ENCODE measurements at places on chromosomes 3 and 15.

DNA sequence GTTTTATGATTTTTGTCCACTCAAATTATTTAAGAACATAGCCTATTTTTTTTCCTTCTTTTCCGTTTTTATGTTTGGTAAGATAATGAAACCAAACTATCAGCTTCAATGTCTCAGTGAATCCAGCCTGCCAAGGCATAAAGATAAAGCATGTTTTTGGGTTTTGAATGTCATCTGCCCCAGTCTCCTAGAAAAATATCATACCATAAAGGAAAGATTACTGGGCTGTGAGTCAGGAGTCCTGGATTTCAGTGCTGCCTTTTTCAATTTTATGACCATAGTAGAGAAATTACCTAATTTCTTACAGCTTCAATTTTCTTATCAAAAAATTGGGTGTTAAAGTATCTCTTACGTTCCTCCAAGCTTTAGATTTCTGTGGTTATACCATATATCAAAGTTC lies 87.5 kb downstream of the GAP43 start:
- DNase-seq = no peak

DNA sequence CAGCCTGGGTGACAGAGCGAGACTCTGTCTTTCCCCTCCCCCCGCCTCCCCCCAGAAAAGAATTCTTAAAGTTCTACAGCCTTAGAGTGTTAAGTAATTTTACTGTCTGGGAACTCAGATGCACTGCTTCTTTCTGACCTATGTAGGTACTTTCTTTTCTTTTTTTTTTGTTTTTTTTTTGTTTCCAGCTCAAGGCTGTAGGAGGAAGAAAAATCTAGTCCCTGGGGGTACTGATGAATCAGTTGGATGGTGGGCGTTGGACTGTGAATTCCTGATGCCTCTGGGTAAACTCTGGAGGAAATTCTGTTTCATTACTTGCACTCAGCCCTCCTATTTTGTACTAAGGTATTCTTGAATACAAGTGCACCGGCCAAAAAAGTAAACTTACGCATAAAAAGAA lies 10.8 kb downstream of the GHRL start:
- peak; percentile 55 for DNase-seq

DNA sequence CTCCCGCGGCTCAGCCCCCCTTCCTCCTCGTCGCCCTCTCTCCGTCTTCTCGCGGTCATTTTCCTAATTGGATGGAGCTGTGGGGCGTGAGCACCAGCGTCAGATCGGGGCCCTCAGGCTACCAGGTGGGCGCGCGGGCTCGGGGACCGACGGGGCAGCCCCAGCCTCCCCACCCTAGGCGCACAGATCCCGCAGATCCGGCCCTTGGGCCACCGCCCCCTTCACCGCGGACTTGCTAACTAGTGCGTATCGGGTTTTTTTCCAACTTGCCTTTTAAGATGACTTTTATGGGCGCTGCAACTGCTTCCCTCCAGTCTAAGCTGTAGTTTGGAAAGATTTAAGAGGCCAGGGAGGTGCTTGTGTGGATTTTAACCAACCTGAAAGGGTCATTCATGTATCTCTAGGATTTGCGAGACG lies 1.3 kb downstream of the ZNF710 start:
- peak; percentile 45 for DNase-seq

- DNase-seq = peak; percentile 94
Measured at GRCh38 chr3:35524856-35525255, 114.5 kb upstream of the ARPP21 start.

DNA sequence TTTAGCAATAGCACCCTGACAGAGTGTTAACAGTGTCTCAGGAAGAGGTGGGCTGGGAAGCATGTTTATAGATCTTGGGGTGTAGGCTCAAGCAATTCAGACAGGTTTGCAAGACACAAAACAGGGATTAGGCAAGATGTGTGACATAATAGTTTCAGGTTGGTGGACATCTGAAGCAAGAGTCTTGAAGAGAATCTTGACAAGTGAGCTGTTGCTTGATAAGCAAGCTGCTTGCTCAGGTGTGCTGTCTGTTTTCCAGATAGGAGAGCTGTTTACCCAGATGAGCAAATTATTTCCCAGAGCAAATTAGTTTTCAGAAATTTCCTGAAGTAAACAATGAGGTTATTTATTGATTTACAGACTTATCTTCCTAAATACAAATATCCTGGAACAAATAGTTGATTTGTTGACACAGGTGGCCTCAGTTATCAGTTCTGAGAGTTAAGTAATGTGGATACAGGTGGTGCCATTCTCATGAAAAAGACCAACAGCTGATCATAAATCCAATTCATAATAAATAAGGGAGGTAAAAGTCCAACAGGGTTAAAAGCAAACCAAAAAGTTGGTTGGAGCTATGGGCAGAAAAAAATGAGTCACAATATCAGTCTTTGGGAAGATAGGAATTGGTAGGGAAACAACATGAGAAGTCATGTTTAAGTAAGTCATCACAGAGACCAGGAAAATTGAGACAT lies 437.3 kb downstream of the TBL1XR1 start:
- no peak for DNase-seq

DNA sequence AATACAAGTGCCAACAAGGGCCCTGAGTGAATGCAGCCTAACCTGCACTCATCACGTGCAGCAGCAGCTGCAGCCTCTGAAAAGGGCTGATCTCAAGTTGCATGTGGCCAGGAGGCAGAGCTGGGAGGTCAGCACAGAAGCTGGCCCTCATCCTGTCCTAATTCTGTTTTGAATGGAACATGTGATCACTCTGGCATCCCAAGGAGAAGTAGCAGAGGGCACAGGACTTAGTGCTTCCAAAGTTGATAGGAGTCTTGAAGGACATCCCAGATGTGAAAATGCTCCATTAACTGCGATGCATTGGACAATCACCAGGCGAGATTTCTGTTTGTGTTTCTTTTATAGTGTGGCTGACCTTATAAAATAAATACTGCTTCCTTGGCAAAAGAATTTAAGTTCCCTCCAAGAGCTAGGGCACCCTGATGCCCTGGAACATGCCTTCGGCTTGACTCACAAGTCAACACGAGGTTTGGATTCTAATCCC lies 31.6 kb upstream of the STAG1 start:
- no peak for DNase-seq

- DNase-seq = no peak
Measured at GRCh38 chr3:47429476-47430270, 46.1 kb downstream of the SCAP start.

GRCh38 chr15:47750030-47750739 lies 32.9 kb downstream of the SEMA6D start:
- peak; percentile 91 for DNase-seq

GRCh38 chr3:187799942-187800641 lies 54.8 kb upstream of the BCL6 start:
- no peak for DNase-seq

DNA sequence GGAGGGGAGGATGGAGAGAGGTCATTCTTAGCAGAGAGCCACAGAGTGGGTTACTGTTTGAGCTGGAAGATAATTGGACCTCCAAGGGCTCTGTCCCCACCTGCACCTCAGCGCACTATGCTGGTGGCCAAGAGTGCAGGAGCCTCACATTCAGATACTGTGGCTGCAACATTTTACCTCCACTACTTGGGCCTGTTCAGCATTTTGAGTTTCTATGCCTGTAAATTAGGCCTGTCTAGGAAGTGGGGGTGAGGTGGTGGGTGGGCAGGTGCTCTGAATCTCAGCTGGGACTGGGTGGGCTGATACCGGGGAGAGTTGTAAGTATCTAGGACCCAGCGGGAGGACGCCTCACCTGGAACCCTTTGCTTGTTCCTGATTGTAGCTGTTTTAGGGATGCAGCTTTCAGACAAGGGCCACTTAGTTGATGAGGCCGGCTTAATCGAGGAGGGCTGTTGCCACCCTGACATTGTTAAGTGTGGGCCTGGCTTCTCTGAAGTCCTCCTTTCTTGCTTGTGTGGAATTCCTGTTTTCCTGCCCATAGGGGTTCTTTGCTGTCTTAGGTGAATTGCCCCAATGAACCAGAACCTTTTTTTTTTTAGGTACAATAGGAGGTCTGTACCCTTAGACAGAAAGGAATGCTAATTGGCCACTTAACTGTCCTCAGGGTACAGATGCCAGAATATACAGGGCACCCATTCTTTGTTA lies 83.8 kb downstream of the SMAD3 start:
- DNase-seq = no peak

DNA sequence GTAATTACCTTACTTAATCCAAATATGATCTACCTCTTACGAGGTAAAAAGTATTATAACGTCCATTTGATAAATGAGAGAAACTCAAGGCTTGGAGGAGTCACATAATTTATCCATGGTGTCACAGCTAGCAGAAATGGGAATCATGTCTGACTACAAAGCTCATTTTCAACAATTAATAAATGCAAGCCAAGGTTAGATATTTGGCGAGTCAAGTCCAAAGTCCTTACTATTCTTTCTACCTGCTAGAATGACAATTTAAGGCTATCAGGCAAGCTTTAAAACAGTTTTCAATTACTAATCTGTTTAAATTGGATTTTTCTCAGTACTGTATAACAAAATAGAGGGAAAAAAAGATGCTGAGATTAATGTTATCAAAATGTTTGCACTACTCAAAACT lies 68.6 kb downstream of the DLG1 start:
- no peak for DNase-seq

- DNase-seq = no peak
Measured at GRCh38 chr15:91369823-91370222, 269.8 kb downstream of the SV2B start.

GRCh38 chr15:92043283-92043682 lies 189.8 kb downstream of the SLCO3A1 start:
- no peak for DNase-seq

GRCh38 chr3:128353361-128353965 lies 113.2 kb downstream of the DNAJB8 start:
- DNase-seq = no peak

- no peak for DNase-seq
Measured at GRCh38 chr3:72043204-72044133, 258.5 kb upstream of the PROK2 start.

- no peak for DNase-seq
Measured at GRCh38 chr3:64063207-64063982, 40.1 kb upstream of the PSMD6 start.

GRCh38 chr3:157231071-157231470 lies 71.1 kb upstream of the CCNL1 start:
- peak; percentile 23 for DNase-seq

DNA sequence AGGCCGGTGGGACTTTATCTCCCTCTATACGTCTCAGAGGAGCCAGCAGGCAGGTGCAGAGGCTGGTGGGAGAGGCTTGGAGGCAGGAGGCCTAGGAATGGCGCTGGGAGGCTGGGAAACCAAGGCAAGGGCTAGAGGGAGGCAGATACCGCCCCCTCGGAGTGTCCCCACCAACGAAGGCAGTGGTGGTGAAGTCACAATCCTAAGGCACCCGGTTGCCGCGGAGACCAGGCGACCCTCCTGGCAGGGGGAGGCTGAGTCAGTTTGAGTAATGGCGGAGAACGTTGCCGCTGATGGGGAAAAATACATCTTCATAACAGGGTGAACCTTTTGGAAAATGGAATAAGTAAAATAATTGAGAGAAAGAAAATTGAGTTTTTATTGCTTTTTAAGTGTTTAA lies 29.9 kb upstream of the CACNA2D2 start:
- no peak for DNase-seq

- no peak for DNase-seq
Measured at GRCh38 chr3:76293856-76294255, 508.5 kb upstream of the ZNF717 start.
